ENCODE measurements at places on chromosomes 1 and 21.

GRCh38 chr1:15088281-15088971 lies 65.1 kb upstream of the TMEM51 start:
- DNase-seq: no peak

- no peak for DNase-seq
These were observed 176.9 kb upstream of the CAMK1G start for GRCh38 chr1:209406595-209406994.

- no peak for DNase-seq
These were observed 19.5 kb downstream of the NUAK2 start for GRCh38 chr1:205301842-205302588.

- DNase-seq: no peak
These were observed 22.3 kb downstream of the PABPC4 start for GRCh38 chr1:39554277-39554676.

GRCh38 chr1:157803851-157804250 lies 16.1 kb downstream of the FCRL1 start:
- no peak for DNase-seq

DNA sequence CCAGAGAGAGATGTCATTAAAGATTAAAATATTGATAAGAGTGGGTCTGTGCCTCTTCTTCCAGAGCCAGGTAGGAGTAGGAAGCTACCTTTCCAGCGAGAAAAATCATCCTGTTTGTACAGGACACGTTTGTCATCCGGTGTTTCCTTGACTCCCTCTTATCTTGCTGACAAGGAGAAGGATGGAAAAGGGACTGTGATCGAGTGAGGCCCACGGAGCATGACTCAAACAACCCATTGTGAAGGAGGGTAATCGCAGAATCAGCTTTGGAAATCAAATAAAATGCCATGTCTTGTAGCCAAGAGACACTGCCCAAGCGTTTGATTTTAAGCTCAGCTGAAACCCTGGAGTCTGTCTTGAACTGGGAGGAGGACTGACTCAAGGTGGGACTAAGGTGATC lies 97.7 kb downstream of the IGSF21 start:
- DNase-seq: no peak

- DNase-seq: no peak
These were observed 119.4 kb downstream of the NEK7 start for GRCh38 chr1:198276241-198276640.

- no peak for DNase-seq
These were observed 92.3 kb upstream of the NFIA start for GRCh38 chr1:60989749-60990713.

GRCh38 chr21:45207839-45208626 lies 79.7 kb downstream of the POFUT2 start:
- DNase-seq: no peak

DNA sequence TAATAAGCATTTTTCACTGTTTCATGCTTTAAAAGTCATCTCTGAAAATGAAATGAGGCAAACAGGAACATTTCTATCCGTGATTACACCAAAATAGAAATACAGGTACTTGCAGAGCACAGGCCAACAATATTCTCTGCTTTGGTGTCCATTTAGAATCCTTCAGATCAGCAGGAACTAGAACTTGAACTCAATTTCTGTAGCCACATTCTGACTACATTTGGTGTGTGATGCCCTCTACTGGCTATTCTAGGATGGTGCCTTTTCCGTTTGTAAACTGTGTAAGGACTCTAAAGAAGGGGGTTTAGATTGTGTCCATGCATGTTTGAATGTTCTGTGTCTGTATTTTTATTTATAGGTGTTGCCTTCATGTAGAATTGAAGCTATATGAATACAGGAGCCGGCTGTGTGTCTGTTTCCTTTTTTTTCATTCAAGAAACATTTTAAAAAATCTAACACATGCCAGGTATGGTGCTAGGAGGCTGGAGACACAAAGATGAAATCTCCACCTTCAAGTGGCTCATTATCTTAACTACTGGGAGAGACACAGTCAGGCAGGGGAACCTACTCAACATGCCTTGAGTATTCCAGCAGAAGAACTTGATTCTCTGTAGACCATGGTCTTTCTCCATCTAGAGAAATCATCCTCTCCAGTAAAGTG lies 7.6 kb upstream of the ZNF326 start:
- DNase-seq: peak; percentile 74

DNA sequence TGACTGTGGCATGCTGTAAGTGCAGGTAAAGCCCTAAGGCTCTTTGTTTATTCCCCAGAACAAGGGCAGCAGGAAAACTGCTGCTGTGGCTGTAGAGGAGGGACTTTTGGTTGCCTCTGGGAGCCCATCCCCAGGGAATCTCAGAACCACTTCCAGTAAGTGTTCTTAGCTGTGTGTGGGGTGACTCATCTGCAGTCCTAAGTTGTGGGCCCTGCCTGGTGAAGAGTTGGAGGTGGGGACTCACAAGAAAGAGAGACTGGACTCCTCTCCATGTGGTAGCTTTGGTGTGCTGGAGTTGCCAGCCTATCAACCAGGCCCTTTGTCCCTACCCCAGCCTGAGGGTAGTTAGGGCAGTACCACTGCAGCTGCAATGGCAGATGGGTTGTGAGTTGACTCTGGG lies 24.0 kb upstream of the DENND1B start:
- DNase-seq: no peak

DNA sequence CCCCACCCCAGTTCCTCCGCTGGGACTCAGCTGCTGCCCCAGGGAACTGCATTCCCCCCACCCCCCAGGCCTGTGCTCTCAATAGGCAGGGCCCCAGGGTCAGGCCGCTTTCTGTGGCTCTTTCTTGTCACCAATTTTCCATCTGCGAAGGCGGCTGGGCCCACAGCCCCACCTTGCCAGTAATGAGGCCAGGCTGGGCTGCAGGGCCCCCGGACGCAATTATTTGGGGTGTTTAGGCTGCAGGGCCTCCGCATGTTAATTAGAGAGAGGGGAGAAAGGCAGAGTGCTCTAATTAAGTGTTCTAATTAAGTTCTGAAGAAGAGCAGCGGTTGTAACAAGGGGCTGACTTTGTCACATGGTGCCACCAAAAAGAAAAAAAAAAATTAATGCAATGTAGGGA lies 71.8 kb downstream of the EPHB2 start:
- DNase-seq: no peak

GRCh38 chr1:14261395-14261794 lies 337.1 kb upstream of the KAZN start:
- DNase-seq: no peak

DNA sequence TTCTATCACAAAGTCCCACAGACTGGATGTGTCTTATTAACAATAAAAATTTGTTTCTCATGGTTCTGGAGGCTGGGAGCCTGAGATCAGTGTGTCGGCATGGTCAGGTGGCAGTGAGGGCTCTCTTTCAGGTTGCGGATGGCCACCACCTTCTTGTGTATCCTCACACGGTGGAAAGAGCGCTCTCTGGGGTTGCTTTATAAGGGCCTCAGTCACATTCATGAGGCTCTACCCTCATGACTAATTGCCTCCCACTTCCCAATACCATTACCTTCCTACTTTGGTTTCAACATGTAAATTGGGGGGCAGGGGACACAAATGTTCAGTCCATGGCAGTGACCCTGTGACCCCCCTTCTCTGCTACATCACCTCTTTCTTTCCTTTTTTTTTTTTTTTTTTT lies 20.7 kb upstream of the MX1 start:
- no peak for DNase-seq

DNA sequence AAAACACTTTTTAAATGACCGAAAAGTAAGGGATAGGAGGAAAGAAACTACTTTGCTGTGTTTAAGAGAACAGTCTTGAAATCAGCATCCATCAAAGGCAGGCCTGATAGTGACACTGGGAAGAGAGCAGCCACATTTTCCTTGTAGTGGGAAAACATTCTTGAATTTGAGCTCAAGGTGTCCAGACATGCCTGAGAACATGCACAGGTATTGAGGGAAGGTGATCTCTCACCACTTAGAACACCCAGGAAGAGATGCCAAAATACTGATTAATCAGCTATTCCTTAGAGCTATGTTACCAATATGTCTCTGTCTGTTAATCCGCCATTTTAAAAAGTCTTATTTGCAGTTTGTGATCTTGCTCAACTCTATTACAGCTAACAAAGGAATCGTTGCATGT lies 25.9 kb downstream of the IL12RB2 start:
- no peak for DNase-seq

DNA sequence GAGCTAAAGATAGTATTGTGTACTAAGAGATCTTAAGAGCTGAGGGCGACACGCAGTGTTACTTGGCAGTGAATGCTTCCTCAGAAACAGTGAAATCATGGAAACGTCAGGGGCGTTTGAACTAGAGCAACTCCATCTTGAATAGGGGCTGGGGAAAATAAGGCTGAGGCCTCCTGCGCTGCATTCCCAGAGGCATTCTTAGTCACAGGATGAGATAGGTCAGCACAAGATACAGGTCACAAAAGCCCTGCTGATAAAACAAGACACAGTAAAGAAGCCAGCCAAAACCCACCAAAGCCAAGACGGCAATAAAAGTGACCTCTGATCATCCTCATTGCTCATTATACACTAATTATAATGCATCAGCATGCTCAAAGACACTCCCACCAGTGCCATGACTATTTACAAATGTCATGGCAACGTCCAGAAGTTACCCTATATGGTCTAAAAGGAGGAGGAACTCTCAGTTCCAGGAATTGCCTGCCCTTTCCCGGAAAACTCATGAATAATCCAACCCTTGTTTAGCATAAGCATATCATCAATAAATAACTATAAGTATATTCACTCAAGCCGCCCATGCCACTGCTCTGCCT lies 37.5 kb upstream of the FMN2 start:
- DNase-seq: no peak

DNA sequence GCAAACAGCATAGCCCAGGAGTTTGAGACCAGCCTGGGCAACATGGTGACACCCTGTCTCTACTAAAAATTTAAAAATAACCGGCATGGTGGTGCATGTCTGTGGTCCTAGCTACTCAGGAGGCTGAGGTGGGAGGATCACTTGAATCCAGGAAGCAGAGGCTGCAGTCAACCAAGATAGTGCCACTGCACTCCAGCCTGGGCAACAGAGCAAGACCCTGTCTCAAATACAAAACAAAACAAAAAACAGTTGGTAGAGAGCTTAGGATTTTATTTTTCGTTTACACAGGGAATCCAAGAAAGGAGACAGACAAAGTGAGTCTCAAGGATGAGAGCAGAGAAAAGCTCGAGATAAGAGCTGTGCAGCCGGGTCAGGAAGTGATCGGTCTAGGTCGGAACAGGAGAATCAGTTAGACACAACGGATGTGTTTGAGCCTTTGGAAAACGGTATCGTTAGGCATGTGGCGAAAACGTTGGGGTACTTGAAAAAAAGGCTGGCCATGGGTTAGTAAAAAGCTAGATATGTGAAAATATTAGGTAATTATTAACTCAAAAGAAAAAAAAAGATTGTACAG lies 1.7 kb upstream of the MIB2 start:
- DNase-seq: no peak

DNA sequence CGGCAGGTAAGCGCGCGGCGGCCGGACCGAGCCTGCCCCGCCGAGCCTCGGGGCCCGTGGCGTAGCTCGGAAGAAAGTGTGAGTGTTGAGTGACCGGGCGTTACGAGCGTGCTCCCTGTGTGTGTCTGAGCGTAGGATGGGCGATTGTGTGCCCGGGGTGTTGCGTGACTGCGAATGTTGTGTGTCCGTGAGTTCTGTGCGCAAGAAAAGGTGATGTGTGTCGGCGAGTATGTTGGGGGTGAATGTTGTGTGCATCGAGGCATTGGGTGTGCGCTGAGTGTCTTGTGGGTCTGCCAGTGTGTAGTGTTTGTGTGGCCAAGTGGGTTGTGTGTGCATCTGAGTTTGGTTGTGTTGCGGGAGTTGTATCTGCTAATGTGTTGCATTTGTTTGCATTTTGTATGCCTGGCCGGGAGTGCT lies 398 bp downstream of the PTPRU start:
- DNase-seq: no peak

DNA sequence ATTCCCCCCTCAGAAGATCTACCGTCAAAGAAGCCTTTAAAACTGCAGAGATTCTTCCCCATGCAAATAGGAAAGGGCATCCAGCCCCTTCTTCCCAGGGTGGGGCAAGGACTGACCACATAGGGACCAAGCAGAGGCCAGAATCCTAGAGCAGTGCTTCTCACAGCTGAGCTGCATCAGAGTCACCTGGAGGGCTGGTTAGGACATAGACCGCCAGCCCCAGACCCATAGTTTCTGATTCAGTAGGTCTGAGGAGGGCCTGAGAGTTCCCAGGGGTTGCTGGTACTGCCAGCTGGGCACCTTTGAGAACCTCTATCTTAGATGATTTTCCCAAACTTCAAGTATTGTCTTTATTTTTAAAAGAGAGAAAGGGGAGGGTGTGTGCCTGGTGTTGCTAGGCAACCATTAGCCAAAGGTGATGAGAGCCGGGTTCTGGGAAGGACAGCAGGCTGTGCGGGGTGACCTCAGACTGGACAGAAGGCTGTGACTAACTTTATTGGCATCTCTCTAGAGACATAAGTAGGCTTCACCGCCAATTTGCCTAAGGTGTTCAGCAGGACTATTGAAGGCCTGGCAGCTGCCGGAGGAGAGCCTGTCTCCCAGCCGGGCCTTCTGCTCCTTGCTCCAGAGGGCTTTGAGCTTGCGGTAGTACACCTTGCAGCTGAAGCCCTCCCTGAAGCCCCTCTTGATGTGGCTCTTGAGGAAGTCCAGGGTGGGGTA lies 3.0 kb downstream of the SPATA46 start:
- DNase-seq: peak; percentile 13

DNA sequence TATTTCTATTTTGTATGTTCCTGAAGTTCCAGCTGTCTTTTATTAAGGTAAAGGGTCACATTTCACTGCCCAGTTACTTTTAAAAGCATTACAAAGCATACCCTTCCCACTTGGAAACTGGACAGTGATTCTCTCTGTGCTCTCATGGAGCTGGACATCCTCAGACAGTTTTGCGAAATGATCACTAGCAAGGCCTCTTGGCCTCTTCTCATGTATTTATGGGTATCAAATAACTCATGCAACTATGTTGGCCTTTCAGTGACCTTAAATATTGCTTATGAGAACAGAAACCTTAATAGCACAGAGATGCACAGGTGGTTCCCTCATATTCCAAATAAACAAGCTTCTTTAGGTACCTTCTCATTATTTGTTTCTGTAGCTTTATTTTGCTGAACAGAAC lies 7.9 kb upstream of the AMPD1 start:
- no peak for DNase-seq

DNA sequence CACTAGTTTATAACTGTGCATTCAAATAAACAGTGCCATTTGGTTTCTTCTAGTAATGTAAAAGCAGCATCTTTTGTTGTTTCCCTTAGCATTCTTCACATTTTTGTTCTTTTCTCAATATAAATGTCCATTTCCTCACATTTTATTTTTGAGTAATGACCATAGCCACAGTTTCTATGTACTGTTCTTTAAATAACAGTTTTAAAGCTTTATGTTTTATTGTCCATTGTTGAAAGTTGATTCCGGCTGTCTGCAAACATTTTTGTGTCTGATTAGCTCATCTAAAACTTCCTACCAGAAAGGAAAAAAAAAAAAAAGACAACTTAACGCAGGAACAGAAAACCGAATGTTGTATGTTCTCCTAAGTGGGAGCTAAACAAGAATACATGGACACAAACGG lies 139.7 kb downstream of the MAGI3 start:
- no peak for DNase-seq

GRCh38 chr1:170685166-170685565 lies 21.2 kb downstream of the PRRX1 start:
- no peak for DNase-seq

Data from naive thymus-derived CD8-positive, alpha-beta T cell (primary cell).